ENCODE measurements at places on chromosomes 6 and 20. TPM values are rescaled to one million over a fixed set of nuclear protein-coding genes. Genes with fewer than 3 reads are reported as not detected.

Gene C6orf52
- not detected for total RNA-seq

Gene EDN1
- 379 TPM for total RNA-seq

Gene GPRC6A
- total RNA-seq = not detected

Gene PRSS16
- total RNA-seq = not detected

Gene HLA-DQA1
- not detected for total RNA-seq

Gene HDGFL1
- not detected for total RNA-seq

Gene DCDC2
- total RNA-seq = not detected

Gene FKBP1A
- 411 TPM for total RNA-seq

Gene TXLNB
- 0.38 TPM for total RNA-seq

Gene SCUBE3
- 1.7 TPM for total RNA-seq

Gene PAX1
- not detected for total RNA-seq

Gene PAK1IP1
- total RNA-seq = 22.0 TPM

Gene SPATA2
- 3.5 TPM for total RNA-seq

Gene CST1
- not detected for total RNA-seq

Gene ADAM33
- total RNA-seq = under 0.01 TPM

Gene NUP153
- total RNA-seq = 50.3 TPM

Gene TBX18
- 1.6 TPM for total RNA-seq

Gene ID1
- total RNA-seq = 251 TPM

Gene TAAR6
- not detected for total RNA-seq

Gene MEI4
- total RNA-seq = under 0.01 TPM

Gene HLA-DRB5
- total RNA-seq = 0.33 TPM

Gene BMP5
- not detected for total RNA-seq

Gene SLC2A10
- 8.8 TPM for total RNA-seq

Gene LY6G6D
- not detected for total RNA-seq

Gene CASP8AP2
- total RNA-seq = 18.6 TPM

Gene RFX6
- total RNA-seq = not detected

Gene BPIFB2
- not detected for total RNA-seq

Gene GCNT2
- total RNA-seq = 18.9 TPM

Gene HSPA12B
- 11.1 TPM for total RNA-seq

Gene C2
- not detected for total RNA-seq
